ENCODE measurements at places on chromosomes 4 and X. TPM values are rescaled to one million over a fixed set of nuclear protein-coding genes. Genes with fewer than 3 reads are reported as not detected.

- no peak for DNase-seq
Observed at GRCh38 chr4:3520276-3520675, 11.9 kb downstream of the LRPAP1 start.

DNA sequence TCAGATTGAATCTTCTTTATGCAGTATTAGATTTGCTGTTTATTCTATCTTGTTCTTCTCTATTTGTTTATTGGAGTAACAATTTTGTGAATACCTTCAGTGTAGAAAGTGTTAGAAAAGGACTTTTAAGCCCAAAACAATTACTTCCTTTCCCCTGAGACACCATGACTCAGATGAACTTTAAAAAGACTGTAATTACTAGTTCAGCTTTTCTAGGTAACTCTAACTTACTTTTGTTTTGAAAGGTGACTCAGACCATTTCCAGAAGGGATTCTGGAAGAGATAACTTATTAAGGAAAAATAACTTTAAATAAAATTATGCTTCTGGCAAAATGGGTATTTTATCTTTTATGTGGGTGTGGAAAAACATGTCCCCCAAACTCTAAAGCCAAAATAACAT, 561.5 kb upstream of the PCDH10 start:
- no peak for DNase-seq

DNA sequence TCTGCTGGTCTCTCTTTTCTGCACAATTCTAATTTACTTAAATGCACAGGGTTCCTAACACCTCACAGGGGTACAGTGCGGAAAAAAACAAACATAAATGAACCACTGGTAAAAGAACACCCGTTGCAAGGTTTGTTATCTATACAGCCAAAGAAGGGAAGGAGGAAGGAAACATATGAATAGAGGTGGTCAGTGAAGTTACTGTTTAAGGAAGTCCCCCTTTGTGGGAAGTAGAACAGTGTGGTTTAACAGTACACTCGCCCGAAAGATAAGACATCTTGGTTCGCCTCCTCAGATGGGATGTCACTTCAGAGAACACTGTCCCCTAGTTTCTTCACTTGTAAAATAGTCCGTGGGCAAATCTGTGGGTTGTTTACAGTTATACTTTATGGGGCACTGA, 57.5 kb downstream of the TEC start:
- no peak for DNase-seq

DNA sequence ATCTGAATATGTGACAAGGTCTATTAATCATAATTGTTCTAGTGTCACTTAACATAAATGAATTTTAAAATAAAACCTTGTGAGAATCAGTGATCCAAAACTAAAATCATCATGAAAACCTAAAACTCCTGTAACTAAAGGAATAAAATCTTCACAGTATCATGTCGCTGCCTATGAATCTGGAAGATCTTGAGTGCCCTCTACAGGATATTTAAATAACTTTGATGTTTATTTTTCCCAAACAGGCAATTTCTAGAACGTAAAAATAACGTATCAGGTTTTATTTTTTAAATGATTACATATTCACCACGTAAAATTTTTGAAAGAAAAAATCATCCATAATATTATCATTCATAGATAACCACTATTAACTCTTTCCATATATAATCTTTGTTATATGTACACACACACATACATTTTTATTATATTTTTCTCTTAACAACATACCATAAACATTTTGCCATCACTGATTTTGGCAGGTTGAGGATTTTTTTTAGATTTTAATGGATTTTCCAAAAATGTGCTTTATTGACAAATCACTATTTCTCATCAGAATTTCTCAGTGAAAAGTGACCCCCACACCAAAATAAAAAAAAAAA, 79.6 kb downstream of the COMMD8 start:
- DNase-seq, result no peak

RNF212 gene
- total RNA-seq, result not detected

Measured in Calu3 (cell line).